COLO829 (cell line): ENCODE measurements at places on chromosomes 4 and X.

DNA sequence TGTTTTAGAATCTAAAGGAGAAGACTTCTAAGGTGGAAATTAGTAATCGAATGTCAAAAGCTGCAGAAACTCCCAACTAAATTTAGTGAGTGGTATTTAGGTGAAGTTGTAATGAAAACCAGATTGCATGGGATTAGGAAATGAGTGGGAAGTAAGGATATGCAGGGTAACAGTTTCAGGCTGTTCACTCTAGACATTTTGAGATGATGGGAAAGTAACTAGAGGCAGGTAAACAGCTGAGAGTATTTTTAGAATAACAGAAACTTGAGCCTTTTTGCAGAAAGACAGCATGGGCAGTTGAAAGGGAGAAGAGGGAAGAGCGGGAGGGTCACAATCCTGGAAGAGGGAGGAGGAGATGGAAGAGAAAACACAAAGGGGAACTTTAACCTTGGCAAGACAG, 12.7 kb downstream of the SPRY1 start:
- DNase-seq, result no peak

- no peak for DNase-seq
These were observed 5.1 kb downstream of the RNF128 start for GRCh38 chrX:106731590-106731989.

DNA sequence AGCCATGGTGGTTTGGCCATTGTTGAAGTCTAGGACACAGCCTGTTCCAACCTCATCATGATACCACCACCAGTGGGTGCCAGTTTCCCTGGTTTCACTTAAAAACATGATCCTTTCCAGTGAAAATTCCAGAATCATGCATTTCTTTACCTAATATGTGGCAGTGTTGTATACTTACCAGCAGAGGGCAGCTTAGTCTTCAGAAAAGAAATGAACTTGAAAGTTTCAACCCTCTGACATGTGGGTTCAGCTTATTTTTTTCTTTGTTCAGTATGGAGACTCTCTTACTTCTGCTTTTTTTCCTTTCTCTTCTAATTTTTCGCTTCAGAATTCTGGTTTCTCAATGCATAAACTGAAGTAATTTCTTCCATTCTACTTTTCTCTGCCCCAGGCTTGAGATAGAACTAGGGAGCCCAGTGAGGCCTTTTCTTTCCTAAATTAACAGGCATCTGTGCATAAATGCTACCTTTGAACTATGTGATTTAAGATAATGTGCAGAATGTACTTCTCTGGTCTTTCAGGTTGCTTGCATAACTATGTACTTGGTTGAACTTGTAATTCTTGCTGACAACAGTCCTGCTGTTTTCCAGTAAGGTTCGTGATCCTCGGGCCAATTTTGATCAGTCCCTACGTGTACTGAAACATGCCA, 10.7 kb downstream of the LIAS start:
- peak; percentile 45 for DNase-seq

DNA sequence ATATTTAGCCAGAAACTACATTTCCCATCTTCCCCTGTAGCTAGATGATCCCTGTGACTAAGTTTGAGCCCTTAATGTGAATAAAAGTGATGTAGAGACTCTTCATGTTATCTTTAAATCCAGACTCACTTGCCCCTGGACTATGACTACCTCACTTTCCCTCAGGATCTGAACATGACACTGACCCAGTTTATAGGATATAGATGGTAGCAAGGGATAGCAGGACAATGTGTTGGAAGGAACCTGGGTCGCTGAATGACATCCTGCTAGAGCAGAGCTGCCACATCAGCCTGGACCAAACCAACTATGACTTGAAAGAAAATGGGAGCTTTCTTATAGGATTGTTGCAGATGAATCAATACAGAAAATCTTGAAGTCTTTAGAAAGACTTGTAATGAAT, 138.2 kb downstream of the PACRGL start:
- DNase-seq, result no peak

- DNase-seq, result no peak
These were observed 205.9 kb downstream of the STIM2 start for GRCh38 chr4:27066591-27066990.

DNA sequence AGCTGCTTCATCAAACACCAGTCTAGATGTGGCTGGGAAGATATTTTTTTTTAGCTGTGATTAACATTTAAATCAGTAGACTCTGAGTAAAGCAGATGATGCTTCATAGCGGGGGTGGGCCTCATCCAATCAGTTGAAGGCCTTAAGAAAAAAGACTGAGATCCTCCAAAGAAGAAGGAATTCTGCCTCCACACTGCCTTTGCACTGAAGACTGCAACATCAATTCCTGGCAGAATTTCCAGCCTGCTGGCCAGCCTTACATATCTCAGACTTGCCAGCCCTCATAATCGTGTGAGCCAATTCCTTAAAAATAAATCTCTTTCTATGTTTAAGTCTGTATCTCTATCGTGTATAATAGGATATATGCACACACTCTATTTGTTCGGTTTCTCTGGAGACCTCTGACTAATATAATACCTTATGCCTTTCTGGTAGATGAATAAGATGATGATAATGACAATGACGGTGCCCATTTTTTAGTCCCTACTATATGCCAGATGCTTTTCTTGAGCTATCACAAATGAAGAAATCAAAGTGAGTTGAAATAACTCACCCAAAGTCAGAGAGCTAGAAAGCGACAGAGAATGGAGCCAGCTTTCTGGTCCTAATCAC, 66.1 kb upstream of the SOD3 start:
- DNase-seq, result no peak

DNA sequence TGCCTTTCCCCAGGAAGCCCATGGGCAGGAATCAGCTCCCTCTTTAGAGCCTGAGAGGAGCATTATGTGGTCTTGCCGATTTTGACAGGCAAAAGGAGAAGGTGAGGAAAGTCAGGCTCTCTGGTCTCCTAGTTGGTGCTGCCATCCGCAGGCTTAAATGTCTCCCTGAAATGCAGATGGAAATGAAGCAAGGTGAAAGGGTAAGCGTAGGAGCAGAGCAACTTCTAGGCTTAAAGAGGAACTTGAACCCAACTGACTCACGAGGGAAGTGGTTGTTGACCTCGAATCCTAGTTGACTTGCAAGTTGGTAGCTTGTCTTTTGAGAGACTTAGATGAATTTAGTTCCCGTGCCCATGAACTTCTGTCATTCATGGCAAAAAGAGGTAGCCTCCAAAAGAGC, 205.9 kb downstream of the PTTG2 start:
- no peak for DNase-seq

DNA sequence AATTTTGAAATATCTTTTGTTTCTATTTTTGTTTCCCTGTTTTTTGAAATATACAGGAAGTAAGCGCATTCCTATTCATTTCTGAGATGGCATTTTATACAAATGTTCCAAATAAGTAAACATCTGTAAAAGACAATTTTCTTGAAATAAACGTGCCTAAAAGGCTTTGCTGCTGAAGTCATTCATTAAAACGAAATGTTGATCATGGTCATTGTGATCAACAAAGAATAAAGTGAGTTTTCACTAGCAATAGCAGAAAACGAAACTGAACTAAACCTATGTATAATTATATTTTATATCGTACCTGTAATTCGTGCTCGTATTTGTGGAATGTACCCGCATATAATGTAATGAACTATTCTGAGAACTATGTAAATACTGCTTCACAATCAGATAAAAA, 221.2 kb downstream of the MGST2 start:
- DNase-seq, result no peak

DNA sequence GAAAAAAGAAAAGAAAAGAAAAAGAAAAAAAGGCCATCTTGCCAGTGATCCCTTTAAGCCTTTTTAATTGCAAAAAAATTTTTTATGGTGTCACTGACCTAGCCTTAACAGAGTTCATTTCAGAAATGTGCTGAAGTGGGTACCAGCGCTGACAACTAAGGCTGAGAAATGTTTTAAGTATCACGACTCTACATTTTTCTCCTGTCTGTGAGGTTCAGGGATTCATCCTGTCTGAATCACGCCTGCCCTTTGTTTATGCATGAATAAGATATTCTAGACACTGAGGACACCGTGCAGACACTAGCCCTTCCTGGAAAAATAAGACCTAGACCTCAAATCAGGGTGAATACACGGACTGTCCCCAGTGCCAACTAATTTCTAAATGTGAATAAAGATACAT, 154.4 kb upstream of the NOCT start:
- no peak for DNase-seq
